ENCODE measurements at places on chromosomes 7 and 10.

- no peak for DNase-seq
These were observed 75.4 kb downstream of the ATXN7L1 start for GRCh38 chr7:105800849-105801534.

DNA sequence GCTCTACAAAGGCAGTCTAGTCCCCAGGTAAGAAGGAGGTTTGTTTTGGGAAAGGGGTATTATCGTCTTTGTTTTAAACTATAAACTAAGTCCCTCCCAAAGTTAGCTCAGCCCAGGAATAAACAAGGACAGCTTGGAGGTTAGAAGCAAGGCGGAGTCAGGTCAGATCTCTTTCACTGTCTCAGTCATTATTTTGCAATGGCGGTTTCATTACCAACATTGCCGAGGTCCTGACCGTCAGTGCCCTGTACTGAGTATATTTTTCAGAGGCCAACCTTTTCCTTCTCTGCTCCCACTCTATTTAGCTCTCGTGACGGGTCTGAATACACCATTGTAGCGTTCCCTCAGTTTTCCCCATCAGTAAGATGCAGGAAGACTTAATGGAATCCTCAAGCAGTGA, 184.5 kb downstream of the PRKCQ start:
- no peak for DNase-seq

GRCh38 chr10:105391670-105392351, 750.7 kb downstream of the SORCS3 start:
- no peak for DNase-seq

DNA sequence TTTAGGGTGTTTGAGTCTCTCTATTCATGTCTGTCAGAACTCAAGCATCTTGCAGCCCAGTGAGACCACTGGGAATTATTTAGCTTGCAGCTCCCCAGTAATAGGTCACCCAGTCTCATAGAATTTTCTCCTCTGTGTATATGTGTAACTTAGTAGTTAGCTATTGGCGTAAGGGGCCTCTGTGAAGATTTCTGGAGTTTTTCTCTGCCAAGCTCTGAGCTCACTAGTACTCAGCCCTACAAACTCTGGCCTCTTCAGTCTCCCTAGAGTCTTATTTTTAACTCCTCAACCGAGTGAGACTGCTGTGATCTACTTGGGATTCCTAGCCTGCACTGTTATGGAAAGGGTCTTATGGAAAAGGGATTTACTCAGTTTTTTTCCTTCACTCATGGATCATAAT, 90.2 kb downstream of the PPP1R9A start:
- no peak for DNase-seq

DNA sequence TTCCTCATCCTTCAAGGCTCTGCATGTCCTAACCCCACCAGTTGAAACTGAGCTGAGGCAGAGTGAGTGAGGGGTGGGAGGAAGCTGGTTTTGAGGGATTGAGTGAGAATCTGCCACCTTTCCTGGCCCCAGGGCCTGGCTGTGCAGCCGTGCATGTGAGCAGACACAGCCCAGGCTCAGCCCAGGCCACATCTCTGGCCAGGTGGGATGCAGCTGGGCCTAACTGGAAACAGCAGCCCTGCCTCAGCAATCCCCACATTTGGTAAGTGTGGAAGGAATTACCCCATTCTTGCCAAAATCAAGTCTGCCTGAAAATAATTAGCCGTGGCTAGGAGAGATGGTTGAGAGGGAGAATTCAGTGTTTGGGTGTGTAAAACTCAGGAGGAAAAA, 116.6 kb downstream of the NEURL1 start:
- no peak for DNase-seq

GRCh38 chr10:75857269-75857846, 425.9 kb downstream of the LRMDA start:
- DNase-seq: no peak

GRCh38 chr7:19619122-19619521, 89.7 kb downstream of the POLR1F start:
- no peak for DNase-seq

- no peak for DNase-seq
These were observed 149.9 kb downstream of the CRPPA start for GRCh38 chr7:16271355-16271915.

- no peak for DNase-seq
These were observed 488.5 kb downstream of the DNAJB6 start for GRCh38 chr7:157825325-157825724.

GRCh38 chr7:41045556-41046123, 657.2 kb downstream of the INHBA start:
- DNase-seq: no peak

- DNase-seq: no peak
These were observed 177.4 kb downstream of the CELF2 start for GRCh38 chr10:11194859-11195586.

- no peak for DNase-seq
These were observed 688 bp downstream of the PTN start for GRCh38 chr7:137342828-137343261.

DNA sequence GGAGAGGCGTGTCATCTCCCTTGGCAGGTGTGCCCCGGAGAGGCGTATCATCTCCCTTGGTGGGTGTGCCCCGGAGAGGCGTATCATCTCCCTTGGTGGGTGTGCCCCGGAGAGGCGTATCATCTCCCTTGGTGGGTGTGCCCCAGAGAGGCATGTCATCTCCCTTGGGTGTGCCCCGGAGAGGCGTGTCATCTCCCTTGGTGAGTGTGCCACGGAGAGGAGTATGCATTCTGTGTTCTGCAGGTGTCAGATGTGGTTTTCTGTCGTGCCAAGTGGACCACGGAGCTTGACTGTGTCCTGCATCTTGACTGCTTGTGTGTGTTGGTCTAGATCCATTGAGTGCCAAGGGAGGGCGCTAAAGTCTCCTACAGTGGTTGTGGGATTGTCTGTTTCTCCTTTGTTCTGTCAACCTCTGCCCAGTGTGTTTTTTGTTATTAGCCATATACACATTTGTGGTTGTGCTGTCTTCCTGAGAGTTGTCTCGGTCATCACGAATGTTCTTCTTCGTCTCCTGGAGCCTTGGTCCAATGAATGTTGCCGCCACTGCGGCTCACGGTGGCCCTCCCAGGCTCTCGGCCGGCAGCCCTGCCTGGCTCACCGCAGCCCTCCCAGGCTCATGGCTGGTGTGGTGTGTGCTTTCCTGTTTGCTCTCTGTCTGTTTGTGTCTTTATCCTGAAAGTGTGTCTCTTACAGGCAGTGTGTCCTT, 96.8 kb downstream of the INPP5A start:
- DNase-seq: no peak

DNA sequence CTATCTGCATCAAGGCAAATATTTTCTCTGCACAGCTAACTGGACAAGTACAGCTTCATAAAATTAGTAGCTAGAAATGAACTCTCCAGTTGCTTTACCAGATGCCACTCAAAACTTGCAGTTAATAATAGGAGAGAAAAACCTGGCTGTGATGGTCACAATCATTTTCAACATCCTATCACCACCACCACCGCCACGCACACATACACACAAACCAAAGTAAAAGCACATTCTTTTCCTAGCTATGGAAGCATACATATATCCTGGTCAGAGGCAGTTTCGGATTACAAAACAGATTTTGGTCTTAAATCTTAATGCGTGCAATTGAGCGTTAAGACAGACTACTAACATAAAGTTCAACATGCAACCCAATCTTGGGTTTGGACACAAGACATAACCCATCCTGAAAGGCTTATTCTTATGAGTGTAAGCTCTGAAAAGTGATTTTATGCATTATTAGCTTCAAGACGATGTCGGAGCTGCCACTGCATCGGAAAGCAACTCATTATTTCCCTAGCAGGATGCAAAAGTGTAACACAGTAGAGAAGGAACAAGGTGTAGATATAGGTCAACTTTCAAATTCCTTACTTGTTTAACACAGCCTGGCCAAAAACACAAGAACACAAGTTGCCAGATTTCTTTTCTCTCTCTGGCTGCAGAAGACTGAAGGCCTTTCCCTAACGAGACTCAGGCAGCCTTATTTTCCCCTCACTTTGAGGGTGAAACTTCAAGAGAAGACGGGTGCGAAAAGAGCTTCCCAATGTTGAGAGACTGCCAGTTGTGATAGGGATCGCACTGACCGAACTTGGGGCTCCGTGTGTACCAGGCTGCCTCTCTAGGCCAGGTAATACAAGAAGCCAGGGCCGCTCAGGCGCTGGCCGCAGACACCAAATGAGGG, 1.2 kb downstream of the CACUL1 start:
- DNase-seq: no peak

DNA sequence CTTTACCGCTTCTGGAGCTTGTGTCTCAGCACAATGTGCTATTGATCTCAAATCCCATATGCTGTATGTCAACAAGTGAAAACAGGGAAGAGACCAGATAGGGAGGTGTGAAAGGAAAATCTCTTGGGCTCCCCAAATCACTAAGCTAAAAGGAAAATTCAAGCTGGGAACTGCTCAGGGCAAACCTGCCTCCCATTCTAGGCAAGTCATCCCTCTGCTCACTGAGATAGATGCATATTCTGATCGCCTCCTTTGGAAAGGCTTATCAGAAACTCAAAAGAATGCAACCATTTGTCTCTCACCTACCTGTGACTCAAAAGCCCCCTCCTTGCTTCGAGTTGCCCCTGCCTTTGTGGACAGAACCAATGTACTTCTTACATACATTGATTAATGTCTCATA, 161.1 kb upstream of the LYZL1 start:
- no peak for DNase-seq

- DNase-seq: peak; percentile 34
These were observed at the start of gene MAT1A for GRCh38 chr10:80289451-80290287. MAT1A (minus strand) TSS chr10:80289658; CDS start chr10:80289423, 235 bp downstream.

DNA sequence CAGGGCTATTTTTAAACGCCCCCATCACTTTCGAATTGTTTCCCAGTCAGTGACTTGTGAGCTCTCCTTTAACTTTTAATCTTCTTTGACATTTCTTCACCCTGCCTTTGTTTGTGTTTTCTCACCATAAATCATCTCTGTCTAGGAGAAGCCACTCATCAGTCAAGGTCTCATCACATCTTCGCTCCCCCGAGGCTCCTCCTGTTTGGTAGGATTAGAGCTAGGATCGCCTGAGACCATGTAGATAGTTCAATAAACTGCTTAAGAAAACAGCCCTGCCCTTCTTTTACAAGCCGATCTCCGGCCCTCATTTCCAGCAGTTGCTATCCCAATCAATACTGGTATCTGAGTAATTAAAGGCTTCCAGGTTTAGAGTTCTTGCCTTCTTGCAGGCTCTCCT, 472.8 kb upstream of the ADARB2 start:
- no peak for DNase-seq

- DNase-seq: no peak
These were observed 282.9 kb downstream of the TWIST1 start for GRCh38 chr7:18834577-18834976.

DNA sequence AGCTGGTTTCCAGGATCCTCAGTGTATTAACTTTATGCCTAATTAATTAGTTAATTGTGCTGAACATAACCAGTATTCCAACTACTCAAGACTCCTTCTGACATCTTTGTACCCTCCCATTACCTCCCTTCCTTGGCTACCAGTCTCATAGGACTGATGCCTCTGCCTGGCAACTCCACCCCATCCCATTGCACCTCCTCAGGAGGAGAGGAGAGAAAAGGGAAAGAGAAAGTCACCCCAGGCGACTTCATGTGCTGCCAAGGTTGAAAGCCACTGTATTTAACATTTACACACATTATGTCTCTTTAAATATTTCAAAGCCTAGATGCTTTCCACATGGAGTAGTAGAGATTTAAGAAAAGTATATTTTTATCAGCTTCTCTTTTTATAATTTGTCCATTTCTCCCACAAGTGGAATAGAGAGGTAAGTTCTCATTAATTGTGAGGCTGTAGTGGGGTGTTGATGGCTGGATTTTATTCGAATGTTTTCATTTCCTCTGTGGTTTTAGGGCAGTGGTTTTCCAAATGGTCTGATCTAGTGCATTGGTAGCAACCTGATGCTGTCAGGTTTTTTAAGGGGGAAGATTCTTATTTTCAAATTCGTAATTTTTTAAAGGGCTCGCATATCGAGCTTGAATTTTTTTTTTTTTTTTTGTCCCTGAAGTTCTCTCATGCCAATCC, 148.0 kb downstream of the BICC1 start:
- DNase-seq: no peak

DNA sequence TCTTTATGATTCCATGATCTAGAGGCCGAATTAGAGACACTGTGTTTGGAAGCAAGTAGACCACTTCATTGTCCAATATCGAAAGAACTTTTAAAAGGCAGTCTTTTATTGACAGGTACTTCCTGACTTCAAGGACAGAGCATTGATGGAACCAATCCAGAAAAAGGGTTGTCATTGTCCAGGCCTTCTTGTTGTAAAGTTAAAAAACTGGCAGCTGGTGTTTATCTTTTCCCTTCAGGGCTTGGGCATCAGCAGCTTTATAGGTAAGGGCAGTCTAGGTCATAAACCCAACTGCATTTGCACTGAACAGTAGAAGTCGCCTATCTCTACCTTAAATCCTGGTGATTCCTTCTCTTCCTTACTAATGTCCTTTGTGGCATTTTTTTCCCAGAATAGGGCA, 95.6 kb downstream of the ST7 start:
- no peak for DNase-seq

GRCh38 chr10:31215052-31215451, 104.0 kb upstream of the ZEB1 start:
- DNase-seq: no peak

DNA sequence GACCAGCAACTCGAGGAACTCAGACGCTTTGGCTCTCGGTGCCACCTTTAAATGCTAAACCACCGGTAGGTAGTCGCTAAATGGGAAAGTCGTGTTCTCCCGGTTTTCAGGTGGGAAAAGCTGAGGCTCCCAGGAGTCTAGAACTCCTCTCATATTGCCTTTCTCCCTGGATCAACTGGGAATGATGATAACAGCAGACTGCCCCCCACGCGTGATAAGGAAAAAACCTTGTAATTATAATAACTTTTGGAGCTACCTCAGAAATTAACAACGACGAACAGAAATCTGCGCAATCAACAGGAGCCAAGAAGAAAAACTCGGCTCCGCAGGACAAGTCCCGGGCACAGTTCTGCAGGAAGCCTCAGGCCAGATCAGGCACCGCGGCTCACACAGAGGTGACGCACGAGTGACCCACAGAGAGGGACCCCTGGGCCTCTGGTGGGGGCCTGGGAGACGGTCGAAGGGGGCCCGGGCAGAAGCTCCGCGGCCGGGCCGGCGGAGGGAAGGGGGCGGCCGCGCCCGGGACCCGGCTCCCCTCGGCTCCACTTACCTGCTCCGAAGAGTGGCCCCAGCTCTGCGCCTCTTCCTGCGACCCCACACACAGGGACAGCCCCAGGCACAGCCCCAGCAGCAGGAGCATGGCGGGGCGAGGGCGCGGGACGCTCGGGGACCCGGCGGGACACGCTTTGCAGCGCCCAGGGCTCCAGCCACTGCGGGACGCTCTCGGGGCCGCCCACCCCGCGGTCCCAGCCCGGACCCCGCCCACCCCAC, at the start of gene ITIH5:
Gene ITIH5, minus strand, starts transcription at position 714 of the 771 bp plus-strand sequence. Its CDS starts 74 bp downstream, at position 640.
- DNase-seq: no peak

- DNase-seq: peak; percentile 68
These were observed 10.8 kb upstream of the RAMP3 start for GRCh38 chr7:45146531-45147379.

- no peak for DNase-seq
These were observed 3.1 kb downstream of the ABLIM1 start for GRCh38 chr10:114654822-114655575.

GRCh38 chr7:107874605-107875446, 16.2 kb upstream of the DLD start:
- DNase-seq: no peak

GRCh38 chr7:2926120-2926895, 82.2 kb upstream of the GNA12 start:
- DNase-seq: peak; percentile 16

Measured in upper lobe of left lung (tissue), 6 donors.